ENCODE measurements at places on chromosomes 7 and 10. TPM values are rescaled to one million over a fixed set of nuclear protein-coding genes. Genes with fewer than 3 reads are reported as not detected.

Gene UCMA
- not detected for total RNA-seq

Gene LRCH4
- total RNA-seq = 86.5 TPM

Gene ELFN1
- total RNA-seq = 1.6 TPM

Gene PIP4K2A
- 53.8 TPM for total RNA-seq

Gene SPDYE9
- not detected for total RNA-seq

Gene LIPK
- total RNA-seq = not detected

Gene NAT16
- not detected for total RNA-seq

Gene TAS2R41
- total RNA-seq = not detected

Gene TMEM213
- total RNA-seq = 32.8 TPM

Gene TUBB8
- total RNA-seq = 0.26 TPM

Gene TUBAL3
- not detected for total RNA-seq

Gene FKBP6
- not detected for total RNA-seq

- no peak for DNase-seq
Measured at GRCh38 chr7:36712015-36712414, 12.3 kb downstream of the AOAH start.

DNA sequence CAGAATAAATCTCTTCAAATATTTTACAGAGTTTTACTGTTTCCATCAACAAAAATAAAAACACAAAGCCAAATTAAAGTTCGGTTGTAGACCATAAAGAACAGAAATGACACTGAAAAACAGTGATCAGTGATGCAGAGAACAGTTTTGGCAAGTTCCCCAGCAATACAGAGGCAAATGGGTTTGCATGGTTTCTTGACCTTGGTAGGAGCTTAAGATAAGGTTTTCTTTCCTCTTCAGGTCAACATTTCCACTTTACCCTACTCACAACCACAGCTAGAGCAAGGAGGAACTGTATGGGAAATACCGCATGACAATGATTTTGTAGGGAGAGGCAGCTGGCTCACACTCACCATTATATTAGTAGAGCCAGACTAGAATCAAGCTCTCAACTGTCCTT, 199.5 kb downstream of the SH2D4B start:
- DNase-seq = no peak

DNA sequence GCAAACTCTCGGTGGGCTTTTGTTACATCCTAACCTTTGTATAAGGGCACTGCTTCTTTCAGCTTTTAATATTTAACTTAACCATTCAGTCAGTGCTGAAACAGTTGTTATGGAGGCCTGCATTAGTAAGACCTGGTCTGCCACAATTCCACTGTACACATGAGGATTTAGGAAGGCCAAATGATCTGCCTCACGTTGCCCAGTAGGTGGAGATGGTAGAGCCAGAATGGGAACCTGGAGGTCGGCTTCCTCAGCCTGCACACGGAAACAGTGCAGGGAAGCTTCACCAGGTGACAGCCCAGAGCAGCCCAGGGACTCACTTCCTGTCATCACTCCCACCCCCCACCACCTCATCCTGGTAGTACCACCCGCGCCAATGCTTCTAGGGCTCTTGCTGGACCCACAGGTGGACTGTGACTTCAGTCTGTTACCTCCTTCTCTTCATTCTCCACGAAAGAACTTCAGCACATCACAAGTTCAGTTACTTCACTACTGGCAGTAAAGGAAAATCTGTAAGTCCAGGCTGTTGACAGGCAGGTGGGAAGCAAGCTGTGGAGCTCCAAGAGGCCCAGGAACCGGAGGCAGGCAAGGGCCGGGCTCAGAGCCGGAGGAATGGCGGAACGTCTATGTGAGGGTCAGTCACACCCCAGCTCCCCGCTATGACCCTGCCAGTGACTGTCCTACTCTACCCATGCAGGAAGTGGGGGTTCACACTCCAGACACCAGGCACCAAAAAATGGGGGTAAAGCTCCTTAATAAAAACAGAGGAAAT, 480.3 kb upstream of the C7orf33 start:
- DNase-seq = no peak

DNA sequence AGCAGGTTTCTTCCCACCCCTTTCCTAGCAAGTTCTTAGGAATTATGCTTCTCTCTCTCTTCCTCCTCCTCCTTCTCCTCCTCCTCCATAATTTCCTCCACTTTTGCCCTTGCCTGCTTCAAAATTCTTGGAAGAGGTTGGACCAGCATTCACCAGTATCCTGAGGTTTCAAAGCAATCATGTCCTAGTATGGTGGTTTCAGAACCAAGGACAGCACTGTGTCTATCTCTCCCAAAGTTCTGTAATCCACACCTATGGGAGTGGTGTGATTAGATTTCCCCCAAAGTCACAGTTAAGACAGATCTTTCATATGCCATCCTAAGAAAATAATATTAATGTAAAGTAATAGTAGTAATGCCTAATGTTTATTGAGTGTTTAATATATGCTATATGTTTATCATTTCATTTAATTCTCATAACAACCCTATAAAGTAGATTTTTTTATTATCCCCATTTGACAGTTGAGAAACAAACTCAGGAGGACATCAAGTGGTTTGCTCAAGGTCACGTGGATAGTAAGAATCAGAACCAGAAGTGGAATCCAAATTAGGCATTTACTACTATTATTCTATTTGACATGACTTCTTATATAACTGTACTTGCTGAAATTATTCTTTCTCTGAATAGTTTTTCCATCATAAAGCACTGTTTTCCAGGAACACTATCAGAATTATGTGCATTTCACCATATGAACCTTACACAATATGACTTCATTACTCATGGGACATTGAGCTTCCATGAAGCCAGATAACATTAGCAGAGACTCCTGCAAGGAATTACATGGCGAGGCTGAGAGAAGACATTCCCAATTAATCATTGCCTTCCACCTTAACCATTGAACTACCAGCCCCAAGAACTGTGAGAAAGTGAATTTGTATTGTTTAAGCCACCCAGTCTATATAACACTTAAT, 91.4 kb downstream of the IPMK start:
- no peak for DNase-seq

DNA sequence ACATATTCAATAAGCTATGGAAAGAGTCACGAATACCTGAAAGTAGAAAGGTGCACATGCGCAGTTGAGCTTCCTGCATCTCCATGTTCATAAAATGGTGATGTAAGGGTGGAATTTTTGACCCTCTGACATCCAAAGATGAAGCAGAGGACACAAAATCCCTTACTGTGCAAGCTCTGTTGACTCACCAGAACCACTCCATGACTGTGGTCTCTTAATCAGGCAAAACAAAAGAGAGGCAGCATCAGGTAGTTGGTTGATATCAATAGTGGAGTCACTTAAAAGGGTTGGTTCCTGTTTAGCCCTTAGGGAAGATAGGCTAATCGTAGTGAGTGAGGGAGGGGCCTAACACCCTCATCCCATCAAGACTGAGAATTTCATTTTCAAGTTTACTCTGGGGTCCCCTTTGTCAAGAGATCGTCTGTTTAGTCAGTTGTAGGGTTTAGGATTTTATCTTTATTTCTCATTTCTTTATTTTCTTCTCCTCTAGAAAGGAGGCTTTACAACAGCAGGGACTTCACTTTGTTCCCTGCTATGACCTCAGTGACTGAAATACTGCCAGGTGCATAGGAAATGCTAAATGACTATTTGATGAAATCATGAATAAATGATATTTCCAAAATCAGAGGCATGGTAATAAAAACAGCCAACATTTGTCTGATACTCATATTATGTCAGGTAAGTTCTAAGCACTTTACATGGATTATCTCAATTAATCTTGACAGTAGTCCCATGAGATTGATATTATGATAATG, 98.1 kb downstream of the CD36 start:
- DNase-seq = no peak

DNA sequence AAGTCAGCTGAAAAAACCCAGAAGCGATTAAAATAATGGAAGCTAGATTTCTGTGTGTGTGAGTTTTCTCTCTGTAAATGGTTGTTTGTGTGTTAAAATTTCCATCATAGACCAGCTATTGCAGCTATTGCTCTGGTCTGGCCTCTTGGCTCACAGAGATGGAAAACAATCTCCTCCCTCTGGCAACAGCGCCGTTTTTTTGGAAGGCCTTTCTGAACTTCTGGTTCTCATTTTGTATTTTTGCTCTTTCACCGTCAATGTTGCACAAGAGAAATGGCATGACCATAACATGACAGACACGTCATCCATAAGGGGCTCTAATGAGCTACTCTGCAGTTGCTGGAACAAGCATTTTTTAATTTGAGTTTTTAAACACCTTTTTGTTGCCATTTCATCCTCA, 91.0 kb downstream of the CUBN start:
- DNase-seq = no peak

GRCh38 chr10:130902471-130902870, 409.1 kb downstream of the TCERG1L start:
- DNase-seq = no peak

GRCh38 chr7:90119178-90119971, 34.9 kb upstream of the STEAP1 start:
- DNase-seq = peak; percentile 71

DNA sequence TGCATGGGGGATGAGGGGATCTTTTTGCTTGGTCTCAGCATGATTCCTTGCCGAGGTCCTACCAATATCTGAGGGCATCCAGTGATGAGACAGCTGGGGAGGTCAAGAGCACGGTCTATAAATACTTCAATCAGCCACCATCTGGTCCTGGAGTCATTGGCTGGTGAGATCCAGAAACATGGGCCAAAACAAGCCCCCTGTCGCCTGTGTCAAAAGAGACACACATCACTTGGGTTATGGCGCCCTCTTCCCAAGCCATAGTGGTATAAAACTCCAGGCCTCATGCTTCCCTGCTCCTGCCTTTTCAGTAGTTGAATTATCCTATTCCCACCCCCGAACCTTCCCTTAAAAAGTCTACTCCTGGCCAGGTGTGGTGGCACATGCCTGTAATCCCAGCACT, 60.9 kb downstream of the SLC35B4 start:
- no peak for DNase-seq

DNA sequence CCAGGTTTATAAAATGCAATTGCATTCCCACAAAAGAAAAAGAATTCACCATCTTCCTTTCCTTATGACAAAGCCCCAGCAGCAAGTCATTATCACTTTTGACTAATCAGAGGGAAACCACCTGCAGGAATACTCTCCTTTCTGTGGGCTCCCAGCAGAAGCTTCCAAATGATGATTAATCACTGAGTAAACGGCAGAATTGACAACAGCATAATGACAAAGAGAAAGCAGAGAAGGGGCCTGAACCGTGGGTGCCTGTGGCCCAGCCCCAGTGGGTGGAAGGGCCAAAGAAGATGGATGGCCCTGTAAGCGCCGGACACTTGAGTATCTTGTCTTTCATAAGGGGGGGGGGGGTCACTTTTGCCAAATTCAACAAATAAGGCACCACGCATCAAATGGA, 152.4 kb upstream of the NRBF2 start:
- DNase-seq = no peak

GRCh38 chr10:44326474-44327030, 58.3 kb downstream of the CXCL12 start:
- no peak for DNase-seq

DNA sequence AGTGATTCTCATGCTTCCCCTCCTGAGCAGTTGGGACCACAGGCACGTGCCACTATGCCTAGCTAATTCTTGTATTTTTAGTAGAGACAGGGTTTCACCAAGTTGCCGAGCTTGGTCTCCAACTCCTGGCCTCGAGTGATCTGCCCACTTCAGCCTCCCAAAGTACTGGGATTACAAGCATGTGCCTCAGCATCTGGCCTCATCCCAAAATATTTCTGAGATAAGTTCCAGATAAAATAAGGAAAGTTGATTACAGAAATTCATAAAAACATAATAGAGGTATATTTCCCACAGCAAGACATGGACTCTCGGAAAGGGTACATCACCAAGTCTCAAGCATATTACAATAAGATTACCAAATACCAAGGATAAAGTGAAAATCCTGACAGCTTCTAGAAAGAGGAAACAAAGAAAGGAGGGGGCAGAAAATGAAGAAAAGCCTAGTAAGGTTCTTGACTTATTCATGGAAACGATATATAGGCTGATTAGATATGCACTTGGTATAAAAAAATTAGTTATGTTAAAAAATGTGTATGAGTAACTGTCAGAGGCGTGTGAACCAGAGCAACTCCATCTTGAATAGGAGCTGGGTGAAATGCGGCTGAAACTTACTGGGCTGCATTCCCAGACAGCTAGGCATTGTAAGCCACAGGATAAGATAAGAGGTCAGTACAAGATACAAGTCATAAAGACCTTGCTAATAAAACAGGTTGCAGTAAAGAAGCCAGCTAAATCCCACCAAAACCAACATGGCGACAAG, 35.0 kb downstream of the IQUB start:
- DNase-seq = no peak

- DNase-seq = no peak
Measured at GRCh38 chr7:27220440-27220955, 20.6 kb upstream of the HOXA13 start.

GRCh38 chr7:16889851-16890415, 8.2 kb upstream of the AGR3 start:
- no peak for DNase-seq

GRCh38 chr10:1651270-1651966, 85.9 kb downstream of the ADARB2 start:
- DNase-seq = no peak

GRCh38 chr7:12258074-12258473, 47.0 kb downstream of the TMEM106B start:
- no peak for DNase-seq

- no peak for DNase-seq
Measured at GRCh38 chr10:49549640-49550346, 10.9 kb upstream of the ERCC6 start.

- no peak for DNase-seq
Measured at GRCh38 chr10:100347568-100348195, 649 bp downstream of the SCD start.

- peak; percentile 32 for DNase-seq
Measured at GRCh38 chr10:22479419-22479818, 134.1 kb downstream of the SPAG6 start.

DNA sequence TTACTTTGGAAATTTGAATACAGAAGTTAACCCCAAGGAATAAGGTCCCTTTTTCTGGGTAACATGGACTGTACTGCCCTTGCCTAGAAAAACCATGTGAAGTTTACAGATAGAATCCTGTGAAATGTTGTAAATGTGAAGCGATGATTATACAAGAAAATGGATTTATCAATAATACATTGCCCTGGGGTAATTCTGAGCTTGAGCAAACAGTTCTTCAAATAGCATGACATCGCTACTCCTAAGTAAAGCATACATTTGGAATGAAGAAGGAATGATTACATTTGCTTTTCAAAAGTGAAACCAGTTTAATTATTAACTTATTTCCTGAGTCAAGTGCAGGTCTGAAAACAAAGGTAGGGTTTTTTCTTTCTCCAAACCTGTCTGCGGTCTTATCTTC, 43.3 kb upstream of the FZD8 start:
- no peak for DNase-seq

DNA sequence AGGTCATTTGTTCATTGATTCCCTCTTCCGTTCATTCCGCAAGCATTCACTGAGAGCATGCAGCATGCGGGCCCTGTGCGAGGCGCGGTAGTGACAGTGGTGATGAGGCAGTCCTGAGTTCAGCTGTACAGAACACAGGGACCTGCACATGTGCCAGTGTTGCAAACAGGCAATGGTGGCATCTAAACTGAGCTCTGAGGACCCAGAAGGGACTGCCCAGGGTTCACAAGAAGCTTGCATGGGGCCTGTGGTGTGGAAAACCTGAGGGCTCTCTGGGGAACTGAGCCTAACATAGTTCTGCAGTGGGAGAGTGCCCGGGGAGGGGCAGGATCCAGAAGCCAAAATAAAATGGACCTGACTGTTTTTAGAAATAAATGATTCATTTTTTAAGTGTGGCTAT, 13.2 kb downstream of the ZNF488 start:
- DNase-seq = no peak

GRCh38 chr10:101797403-101798059, 14.3 kb upstream of the NPM3 start:
- DNase-seq = no peak

Data from left lung (tissue), 14 donors.